ENCODE measurements at places on chromosomes 6 and 20.

- no peak for DNase-seq
Observed at GRCh38 chr20:8292793-8293192, 160.7 kb downstream of the PLCB1 start.

GRCh38 chr20:52809003-52809402, 163.2 kb upstream of the TSHZ2 start:
- DNase-seq, result no peak

DNA sequence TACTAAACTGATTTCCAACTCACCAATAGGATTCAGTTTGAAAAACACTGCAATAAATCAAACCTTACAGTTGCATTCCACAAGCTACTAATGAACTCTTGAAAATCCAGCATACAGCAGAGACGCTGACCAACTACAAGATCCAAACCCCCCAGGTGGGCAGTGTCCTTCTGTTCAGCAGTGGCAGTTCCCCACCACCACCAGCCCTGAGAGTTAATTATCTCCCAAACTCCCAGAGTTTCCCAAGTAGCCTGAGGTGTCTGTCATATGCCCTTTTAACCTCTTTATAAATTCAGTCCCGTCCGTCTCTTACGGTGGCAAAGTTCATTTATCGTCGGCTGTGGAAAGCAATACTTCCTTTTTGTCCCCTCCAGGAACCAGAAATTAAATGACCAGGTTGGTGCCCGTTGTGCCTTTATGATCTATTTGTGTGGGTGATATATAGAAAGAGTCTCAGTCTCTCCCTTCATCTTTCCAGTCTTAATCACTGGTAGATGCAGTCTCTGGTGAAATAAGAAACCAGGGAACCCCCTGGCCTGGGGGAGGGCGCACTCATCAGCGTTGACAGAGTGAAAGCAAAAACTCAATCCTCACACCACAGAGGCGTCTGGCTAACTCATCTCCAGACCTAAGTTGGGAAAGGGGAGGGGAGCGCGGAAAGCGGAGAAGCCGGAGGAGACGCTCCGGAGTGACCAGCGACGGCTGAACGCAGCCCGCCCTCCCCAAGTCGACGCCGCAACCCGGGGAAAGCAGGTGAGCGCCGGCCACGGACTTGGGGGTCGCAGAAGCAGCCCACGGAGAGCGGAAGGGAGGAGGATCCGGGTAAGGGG, 717 bp downstream of the MRPL14 start:
- DNase-seq, result peak; percentile 30

DNA sequence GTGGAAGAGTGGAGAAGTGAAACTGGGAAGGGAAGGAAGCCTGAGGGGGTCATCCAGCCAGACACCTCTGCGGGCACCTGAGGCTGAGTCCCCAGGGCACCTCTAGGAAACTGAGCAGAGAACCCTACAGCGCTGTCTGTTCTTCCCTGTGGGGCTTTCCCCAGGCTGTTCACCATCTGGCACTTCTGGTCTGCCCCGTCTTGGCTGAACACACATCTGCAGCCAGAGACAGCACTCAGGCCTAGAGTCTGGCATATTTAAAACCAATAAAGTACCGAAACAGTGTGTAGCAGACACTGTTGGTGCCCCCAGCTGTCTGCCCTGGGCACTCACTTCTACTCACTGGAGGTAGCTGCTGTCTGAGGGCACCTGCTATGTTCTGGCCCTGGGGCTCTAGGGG, 9.4 kb upstream of the ARFGEF2 start:
- DNase-seq, result no peak
